HEK293T (cell line): ENCODE measurements at places on chromosomes 5 and 9.

DNA sequence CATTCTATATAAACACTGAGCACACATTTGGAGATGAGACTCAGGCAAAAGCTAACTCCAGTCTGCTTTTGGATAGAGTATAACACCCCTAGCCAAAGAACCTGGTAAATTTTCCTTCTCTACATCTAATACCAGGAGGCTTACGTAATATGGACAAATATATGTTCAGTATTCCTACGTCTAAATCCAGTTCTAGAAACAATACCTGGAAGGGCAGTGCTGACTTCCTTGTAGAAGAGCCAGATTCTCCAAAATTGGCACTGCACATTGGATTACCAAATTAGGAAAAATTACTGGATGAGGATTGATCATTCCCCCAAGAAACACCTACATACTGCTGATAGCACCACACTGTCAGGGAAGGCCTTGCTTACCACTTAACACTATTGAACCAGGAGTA lies 247.4 kb downstream of the SAXO1 start:
- no peak for DNase-seq

- no peak for DNase-seq
Measured at GRCh38 chr5:61854531-61854930, 451.5 kb upstream of the KIF2A start.

DNA sequence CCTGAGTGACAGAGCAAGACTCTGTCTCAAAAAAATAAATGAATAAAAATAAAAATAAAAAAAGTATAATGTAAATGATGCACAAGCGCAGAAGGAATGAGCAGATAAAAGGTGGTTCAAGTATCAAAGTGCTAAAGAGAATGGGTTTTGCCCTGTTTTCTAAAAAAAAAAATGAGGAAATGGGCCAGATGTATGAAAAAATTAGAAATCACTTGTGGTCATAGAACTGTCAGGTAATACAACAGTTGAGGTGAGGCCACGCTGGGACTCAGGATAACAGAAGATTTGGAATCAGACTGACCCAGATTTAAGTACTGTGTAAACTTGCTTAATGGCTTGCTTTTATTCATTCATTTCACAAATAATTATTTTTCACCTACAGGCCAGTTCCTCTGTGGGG lies 69.8 kb downstream of the MAPKAP1 start:
- DNase-seq: no peak

GRCh38 chr5:91384671-91385430 lies 1.7 kb upstream of the ARRDC3 start:
- peak; percentile 59 for DNase-seq

- no peak for DNase-seq
Measured at GRCh38 chr9:131470581-131470991, 32.1 kb upstream of the POMT1 start.

DNA sequence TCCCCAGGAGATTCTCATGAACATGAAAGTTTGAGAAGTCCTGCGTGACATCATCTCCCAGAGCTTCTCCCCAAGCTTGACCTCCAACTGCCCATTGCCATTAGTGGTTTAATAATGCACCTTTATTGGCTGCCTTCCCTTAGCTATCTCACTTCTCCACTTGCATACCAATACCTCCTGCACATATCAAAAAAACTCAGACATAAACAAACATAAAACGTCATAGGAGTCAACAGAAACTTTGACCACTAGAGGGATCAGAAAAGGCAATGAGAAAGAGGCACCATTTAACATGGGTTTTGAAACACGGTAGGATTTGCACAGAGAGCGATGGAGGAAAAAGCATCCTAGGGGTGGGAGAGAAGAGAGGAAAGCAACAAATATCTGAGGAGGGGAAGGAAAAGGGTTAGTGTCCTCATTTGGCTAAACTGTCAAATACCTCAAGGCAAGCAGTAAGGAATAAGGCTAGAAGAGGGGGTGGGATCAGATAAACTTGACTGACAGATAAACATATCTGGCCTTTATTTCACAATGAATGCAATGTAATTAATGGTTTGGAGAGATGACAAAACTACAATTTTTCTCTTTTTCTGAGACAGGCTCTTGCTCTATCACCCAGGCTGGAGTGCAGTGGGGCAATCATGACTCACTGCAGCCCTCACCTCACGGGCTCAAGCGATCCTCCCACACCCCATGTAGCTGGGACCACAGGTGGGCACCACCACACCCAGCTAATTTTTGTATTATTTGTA lies 27.0 kb downstream of the GNAQ start:
- peak; percentile 29 for DNase-seq

- DNase-seq: no peak
Measured at GRCh38 chr9:911005-911404, 65.5 kb upstream of the DMRT3 start.

DNA sequence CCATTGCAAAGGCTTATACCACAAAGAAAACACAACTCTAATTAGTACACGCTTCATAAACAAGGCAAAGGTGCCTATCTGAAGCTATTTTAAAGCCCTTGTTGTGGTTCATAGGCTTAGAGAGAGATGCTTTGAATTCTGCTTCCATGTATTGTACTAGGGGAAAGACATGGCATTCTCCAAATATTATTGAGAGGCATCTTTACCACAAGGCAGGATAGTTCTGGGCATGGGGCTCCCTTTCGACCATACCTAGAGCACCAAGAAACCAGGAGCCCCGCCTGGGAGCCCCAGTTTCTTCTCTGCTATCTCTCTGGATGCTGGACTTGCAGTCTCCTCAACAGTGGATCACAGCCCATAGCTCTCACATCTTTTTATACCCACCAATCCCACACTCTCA lies 93.7 kb downstream of the NFIB start:
- no peak for DNase-seq

GRCh38 chr5:669111-669841 lies 23.9 kb downstream of the TPPP start:
- DNase-seq: peak; percentile 74

GRCh38 chr9:132804576-132805295 lies 73.3 kb downstream of the AK8 start:
- no peak for DNase-seq

- DNase-seq: no peak
Measured at GRCh38 chr9:35110327-35110761, 5.3 kb downstream of the ATOSB start.

DNA sequence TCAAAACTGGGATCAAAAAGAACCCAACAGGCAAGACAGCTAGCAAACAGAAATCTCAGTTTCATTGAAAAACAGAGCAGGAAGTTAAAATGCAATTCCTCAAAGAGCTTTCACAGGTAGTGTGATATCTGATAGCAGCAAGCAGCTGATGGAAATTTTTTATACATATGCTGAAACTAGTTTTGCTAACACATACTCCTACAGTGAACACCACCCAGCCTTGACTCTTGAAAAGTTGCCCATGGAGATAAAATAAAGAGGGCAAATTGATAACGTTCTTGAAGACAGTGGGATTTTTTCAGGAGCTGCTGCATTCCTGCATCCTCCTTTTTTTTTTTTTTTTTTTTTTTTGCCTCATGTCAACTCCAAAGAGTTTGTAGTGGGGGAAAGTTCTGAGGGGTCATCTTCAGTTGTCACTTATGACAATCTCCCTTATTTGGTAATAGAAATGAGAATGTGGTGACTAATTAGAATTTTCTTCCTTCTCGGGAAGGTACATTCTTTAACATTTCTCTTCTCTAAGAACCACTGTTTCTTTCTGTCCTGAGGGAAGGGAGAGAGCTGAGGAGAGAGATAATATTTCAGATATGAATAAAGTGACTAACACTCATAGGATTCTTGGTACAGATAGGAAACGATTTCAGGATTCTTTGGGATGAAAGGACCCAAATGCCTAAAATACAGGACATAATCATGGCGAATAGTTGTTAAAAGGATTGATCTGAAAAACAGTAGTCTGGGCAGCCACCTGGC lies 24.6 kb downstream of the SH3RF2 start:
- DNase-seq: no peak

- no peak for DNase-seq
Measured at GRCh38 chr5:31995714-31996113, 178.4 kb downstream of the GOLPH3 start.

DNA sequence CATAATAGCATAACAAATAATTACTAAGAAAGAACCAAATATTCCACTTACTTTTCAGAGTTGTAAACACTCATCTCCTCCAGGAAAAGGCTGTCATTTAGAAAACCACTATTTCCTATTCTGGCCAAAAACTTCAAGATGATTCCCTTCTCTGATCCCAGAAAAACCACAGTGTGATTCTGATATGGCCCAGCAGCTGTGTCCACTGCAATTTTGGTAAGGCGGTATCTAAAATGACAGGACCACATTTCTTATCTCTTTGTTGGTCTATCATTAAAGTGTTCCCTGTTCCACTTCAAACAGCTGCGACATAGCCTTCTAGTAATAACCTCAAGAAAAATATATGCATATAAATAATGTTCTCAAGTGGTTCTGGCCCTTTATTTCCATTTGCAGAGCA lies 96.1 kb downstream of the SEMA6A start:
- no peak for DNase-seq

DNA sequence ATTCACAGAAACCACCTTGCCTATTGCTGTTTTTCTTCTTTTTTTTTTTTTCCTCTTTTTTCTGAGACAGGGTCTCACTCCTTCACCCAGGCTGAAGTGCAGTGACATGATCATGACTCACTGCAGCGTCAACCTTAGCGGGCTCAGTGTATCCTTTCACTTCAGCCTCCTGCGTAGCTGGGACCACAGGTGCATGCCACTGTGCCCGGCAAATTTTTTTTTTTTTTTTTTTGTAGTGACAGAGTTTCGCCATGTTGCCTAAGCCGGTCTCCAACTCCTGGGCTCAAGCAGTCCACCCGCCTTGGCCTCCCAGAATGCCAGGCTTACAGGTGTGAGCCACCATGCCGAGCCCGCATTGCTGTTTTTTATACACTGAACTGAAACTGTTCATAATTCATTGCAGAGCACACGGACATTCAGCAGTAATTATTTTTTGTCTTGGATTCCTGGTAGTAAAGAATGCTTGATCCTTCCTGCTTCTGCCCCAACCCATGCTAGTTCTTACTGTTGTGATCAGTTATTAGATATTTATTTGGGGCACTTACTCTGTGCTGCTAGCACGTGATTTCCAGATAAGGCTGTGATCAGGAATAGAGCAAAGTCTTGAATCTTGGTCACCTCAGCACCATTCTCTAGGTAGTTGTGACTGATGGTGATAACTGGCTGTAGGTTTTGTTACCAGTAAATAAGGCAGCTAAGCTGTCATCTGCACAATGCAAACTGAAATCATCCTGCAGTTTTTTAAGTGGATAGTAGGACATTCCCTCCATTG lies 14.0 kb downstream of the MAP3K1 start:
- no peak for DNase-seq

GRCh38 chr9:34379334-34380033 lies 2.8 kb upstream of the MYORG start:
- peak; percentile 89 for DNase-seq

- DNase-seq: no peak
Measured at GRCh38 chr9:111016426-111017045, 21.7 kb downstream of the LPAR1 start.

DNA sequence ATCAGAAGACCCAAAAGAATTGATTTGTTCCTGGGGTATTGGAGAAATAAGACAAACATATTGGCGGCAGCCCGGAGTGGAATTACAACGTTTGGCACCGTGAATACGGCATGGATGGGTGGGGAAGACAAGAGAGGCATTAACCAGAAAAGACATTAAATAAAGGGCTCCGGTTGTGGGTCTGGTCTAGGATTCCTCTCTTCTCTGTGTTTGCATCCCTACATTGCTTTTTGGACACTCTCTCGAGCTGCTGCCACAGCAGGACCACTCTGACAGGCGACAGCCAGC lies 138.7 kb upstream of the PALM2AKAP2 start:
- no peak for DNase-seq

GRCh38 chr5:173801006-173801405 lies 87.1 kb upstream of the CPEB4 start:
- DNase-seq: no peak

DNA sequence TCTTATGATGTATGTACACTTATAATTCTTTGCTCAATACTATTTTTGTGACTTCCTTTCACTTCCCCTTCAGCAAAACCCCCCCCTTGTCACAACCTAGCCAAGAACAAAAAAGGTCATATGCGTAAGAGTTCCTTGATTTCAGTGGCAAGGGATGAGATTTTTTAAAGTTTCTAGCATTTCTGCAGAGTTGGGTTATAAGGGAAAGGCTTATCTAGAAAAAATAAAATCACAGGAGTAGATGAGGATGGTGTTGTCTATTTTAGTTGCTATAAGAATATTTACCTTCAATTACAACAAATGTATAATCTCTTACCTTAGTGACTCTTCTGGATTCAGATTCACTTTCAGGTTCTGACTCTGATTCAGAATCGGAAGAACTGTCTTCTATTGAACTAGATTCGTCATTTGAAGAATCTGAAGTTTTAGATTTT lies 184.6 kb downstream of the AP3B1 start:
- no peak for DNase-seq

- DNase-seq: no peak
Measured at GRCh38 chr5:27434335-27434734, 395.9 kb upstream of the CDH9 start.

DNA sequence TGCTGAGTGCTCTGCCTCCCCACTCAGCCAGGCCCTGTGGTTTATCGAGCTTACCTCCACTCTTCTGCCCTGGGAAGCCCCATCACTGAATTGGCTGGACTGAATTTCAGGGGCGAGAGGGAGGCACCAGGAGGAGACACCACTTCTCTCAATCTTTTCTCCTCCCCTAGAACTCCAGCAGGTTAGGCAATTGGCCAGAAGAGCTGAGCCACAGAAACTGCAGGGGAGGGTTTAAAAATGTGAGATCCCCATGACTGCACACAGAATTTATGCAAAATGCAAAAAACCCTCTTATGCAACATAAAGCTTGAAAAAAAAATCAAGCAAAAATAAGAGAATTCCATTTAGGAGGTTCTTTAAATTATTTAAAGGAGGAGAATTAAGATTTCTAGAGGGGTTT lies 29.9 kb downstream of the TUT7 start:
- DNase-seq: no peak
